ENCODE measurements at places on chromosomes 1 and 21.
A peak's percentile ranks its signal among the peaks of the same experiment; 100 is the strongest.

DNA sequence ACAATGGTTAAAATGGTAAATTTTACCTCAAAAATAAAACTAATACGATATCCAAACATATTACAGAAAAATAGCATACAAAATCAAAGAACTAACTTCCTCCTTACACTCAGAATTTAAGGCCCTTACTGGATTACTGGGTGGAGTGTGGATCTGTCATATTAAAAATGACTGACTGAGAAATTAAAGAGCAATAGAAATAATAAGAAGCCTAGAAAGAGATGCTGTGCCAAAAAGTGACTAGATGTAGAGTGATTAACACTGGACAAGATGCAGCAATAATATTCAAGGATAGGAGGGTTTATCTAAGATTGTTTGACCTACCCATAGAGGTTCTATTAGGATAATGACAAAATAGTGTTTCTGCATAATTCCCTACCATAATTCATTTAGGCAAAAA, 424.3 kb downstream of the SETD4 start:
- DNase-seq: no peak

GRCh38 chr1:208332774-208333126, 88.6 kb upstream of the PLXNA2 start:
- DNase-seq: peak; percentile 29

DNA sequence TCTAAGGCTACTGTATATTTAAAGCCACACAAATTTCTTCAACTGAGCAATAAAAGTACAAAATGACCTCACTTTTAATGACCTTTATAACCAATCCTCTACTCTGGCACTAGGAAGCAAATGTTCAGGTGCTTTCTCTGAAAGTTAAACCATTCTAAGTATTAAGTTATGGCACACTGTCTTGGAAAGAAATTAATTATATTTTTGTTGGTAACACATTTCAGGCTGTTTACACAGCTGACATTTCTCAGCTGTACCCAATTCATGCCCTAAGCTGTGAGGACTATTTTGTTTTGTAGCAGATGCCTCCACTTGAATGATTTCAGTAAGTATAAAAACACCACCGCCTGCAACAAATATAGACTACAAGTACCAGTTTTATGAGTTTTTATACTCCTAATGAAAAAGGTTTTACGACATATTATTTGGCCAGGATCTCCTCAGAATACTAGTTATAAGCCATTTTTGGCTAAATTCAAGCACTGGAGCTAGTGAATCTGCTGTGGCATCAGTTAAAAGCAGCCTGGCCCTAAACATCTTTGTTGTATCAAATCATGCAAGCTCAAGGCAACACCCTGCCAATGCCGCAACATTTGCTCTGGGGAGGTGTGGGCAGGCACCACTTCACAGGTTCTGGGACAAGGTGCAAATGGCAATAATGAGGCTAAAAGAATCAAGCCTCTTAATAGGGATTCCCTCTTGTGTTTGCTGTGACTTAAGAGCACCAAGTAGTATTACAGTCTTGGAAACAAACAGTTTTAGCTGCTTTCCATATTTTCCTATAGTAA, 228.4 kb upstream of the DMRTA2 start:
- no peak for DNase-seq

GRCh38 chr1:204384636-204385352, 25.1 kb upstream of the PLEKHA6 start:
- DNase-seq: no peak

GRCh38 chr1:54332781-54333585, 73.2 kb downstream of the SSBP3 start:
- no peak for DNase-seq

DNA sequence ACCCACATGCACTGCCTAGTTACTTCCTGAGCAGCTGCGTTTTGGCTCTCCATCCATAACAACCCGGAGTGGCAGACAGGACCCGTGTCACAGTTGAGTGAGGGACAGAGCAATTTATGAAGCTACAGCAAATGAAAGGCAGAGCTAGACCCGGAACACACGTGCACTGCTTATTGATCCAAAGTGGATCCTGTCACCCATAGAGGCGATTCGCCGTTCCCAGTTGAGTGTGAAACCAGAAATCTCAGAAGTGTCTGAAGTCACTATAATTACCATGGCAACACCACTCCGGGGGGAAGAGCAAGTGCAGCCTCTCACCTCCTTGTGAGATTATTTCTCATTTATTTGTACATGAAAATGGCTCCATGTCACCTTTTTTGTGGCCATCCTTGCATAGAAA, 365.2 kb downstream of the DSCAM start:
- no peak for DNase-seq

DNA sequence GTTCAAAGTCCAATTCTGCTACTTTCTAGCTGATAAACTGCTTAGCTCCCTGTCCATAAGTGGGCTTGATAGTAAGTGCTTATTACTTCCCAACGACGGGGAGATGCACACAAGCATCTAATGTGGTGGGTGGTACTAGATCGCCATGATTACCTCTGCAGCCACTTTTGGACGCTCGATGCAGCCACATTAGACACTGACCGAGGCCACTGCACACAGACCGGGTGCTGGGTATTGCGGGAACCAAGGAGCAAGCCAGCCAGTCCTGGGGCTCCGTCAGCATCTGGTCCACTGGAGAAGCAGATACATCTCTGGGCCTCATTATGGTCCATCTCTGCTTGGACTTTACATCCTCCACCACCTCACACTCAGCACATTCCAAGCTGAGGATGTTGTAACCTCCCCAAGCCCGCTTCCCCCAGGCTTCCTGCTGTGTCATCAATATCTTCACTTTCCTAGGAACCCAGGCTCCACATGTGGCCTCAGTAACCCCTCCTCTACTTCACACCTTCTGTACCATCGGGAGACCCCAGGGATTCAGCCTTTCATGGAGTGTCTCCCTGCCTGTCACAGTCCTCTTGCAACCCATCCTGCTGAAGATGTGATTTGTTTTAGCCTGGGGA, 48.2 kb downstream of the RHOU start:
- no peak for DNase-seq

Measured in right renal pelvis (tissue), 4 donors.